Activated naive CD8-positive, alpha-beta T cell treated with anti-CD3 and anti-CD28 coated beads, Interleukin-2, amount 10 ng/mL, durations not matched to agents 7 days and 5 days (primary cell): ENCODE measurements at places on chromosomes 3 and 15. TPM values are rescaled to one million over a fixed set of nuclear protein-coding genes. Genes with fewer than 3 reads are reported as not detected.

Gene GOLGA8O
- total RNA-seq: 16.6 TPM

- DNase-seq: no peak
- peaks cover 76% of the 10 kb centered on the region for H3K36me3 ChIP-seq
- H3K4me1 ChIP-seq: peaks cover 5% of the 10 kb centered on the region
- no peak overlapping the region for H3K27ac ChIP-seq
- H3K27me3 ChIP-seq: no peaks in the 10 kb centered on the region
These were observed 40.2 kb downstream of the SUCLG2 start for GRCh38 chr3:67614195-67614594.

DNA sequence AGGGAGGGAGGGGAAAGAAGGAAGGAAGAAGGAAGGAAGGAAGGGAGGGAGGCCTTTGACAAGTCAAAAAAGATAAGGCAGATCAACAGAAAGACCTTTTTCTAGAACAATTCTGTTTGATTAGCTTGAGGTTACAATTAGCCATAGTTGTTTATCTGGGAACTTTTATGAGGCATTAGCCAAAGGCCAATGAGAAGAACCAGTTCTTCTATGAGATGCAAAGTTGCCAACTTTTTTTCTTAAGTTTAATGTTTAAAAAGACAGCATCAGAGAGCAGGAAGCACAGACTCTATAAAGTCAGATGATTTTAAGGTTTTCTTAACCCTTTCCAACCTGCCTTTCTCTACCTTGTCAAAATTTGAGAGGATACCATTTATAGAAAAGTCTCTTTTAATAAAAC is 301.3 kb upstream of the NR2F2 start:
- H3K27me3 ChIP-seq: peaks cover 22% of the 10 kb centered on the region
- no peak overlapping the region for H3K27ac ChIP-seq
- no peaks in the 10 kb centered on the region for H3K36me3 ChIP-seq
- no peak for DNase-seq
- H3K4me1 ChIP-seq: no peaks in the 10 kb centered on the region
- no peak overlapping the region for H3K4me3 ChIP-seq

GRCh38 chr3:6551165-6551564 is 309.8 kb upstream of the GRM7 start:
- no peaks in the 10 kb centered on the region for H3K4me1 ChIP-seq
- no peak overlapping the region for H3K27ac ChIP-seq
- H3K27me3 ChIP-seq: no peaks in the 10 kb centered on the region

- no peak overlapping the region for H3K4me3 ChIP-seq
- H3K27ac ChIP-seq: no peak overlapping the region
These were observed 17.7 kb upstream of the CGNL1 start for GRCh38 chr15:57358571-57358970.

Gene HOMER2
- total RNA-seq: 6.6 TPM

DNA sequence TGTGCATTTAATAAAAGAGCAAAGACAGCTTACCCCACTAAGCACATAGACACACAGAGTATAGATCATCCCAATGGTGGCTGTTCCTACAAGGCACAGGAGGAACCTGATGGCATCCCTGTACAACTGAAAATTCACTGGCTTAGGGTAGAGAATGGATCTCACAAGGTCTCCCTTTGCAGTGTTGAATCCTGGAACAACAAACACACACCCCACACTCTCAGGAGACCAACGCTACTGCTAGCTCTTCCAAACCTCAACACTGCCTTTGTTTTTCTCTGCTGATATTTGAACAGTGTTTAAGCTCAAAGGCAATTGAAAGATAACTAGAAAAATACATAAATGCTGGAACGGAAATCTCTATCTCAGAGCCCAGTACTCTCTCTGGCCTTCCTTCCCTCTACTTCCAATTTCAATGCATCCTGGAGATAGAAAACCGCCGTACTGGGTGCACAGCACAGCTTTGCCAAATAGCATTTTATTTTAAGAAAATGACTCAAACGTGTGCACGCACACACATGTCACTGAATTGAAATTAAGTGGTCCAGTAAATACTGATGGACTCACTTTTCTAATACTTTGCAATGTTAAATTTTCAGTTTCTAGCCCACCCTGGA is 87.5 kb upstream of the ATP13A5 start:
- H3K36me3 ChIP-seq: no peaks in the 10 kb centered on the region
- H3K4me3 ChIP-seq: no peak overlapping the region
- DNase-seq: no peak
- no peaks in the 10 kb centered on the region for H3K27me3 ChIP-seq
- H3K4me1 ChIP-seq: peaks cover 2% of the 10 kb centered on the region
- H3K27ac ChIP-seq: no peak overlapping the region

Gene HAUS2
- 28.7 TPM for total RNA-seq

DNA sequence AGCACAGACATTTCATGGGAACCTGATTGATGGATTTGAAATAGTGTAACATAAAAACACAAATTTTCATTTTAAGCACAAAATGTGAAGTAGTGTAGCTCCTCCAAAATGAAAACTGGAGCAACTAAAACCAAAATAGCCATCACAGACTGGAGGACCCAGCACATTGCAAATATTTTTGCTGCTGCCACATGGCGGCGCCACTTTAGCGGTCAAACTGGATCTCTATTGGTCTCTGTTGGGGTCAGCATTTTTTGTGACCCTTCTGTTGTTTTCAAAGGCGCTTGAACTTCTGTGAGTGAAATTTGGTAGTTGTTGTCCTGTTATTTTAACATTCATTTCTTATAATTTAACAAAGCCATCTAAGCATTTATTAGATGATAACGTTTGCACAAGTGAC is 259.9 kb downstream of the IL20RB start:
- no peaks in the 10 kb centered on the region for H3K4me1 ChIP-seq
- H3K36me3 ChIP-seq: no peaks in the 10 kb centered on the region
- no peak overlapping the region for H3K27ac ChIP-seq
- no peaks in the 10 kb centered on the region for H3K27me3 ChIP-seq
- DNase-seq: no peak
- H3K4me3 ChIP-seq: no peak overlapping the region

DNA sequence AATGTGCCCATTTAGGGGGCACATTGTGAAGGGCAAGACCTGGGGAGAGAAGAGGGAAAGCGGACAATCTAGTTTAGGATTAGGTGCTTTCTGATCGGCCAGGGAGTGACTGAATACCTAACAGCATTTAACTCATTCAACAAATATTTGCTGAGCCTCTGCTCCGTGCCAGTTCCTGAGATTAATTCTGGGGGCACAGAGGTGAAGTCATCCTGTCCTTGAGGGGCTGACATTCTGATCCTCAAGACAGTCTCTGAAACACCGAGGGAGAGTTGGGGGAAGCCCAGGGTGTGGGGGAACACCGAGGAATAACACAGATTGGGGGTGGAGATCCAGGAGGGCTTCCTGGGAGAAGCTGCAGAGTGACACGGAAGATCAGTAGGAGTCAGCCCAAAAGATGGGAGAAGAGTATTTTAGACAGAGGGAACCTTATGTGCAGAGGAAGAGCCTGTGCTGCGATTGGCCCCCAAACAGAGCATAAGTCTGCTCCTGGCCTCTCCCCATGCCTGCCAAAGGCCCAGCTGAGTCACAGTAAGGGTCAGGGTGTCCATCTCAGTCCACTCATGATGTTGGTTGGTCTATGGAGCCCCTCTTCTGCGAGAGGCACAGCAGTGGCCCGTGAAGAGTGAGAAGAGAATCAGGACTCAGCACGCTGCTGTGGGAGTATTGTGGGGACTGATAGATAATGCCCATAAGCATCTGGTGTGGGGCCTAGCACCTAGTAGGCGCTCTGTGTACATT is 60.2 kb downstream of the AMOTL2 start:
- H3K27me3 ChIP-seq: peaks cover 56% of the 10 kb centered on the region
- no peak overlapping the region for H3K4me3 ChIP-seq
- peaks cover 1% of the 10 kb centered on the region for H3K4me1 ChIP-seq
- H3K36me3 ChIP-seq: no peaks in the 10 kb centered on the region
- H3K27ac ChIP-seq: no peak overlapping the region

DNA sequence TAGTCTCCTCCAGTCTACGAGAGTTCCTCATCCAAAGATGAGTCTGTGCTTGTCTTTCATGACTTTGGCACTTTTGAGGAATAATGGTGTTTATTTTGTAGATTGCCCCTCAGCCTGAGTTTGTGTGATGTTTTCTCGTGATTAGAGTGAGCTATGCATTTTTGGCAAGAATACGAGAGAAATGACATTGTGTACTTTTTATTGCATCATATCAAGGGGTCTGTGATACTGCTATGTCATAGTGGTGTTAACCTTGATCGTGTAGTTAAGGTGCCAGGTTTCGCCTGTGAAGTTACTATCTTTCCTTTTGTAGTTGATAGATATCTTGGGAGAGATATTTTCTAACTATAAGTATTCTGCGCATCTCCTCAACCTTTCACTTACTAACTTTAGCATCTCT is 18.9 kb downstream of the RSRC1 start:
- no peak overlapping the region for H3K27ac ChIP-seq
- no peaks in the 10 kb centered on the region for H3K27me3 ChIP-seq
- peaks cover 66% of the 10 kb centered on the region for H3K36me3 ChIP-seq
- H3K4me3 ChIP-seq: no peak overlapping the region
- peaks cover 9% of the 10 kb centered on the region for H3K4me1 ChIP-seq

GRCh38 chr3:172716476-172716875 is 5.6 kb upstream of the NCEH1 start:
- no peaks in the 10 kb centered on the region for H3K36me3 ChIP-seq
- H3K4me1 ChIP-seq: no peaks in the 10 kb centered on the region
- H3K4me3 ChIP-seq: no peak overlapping the region
- no peak for DNase-seq

Gene OIP5
- 17.1 TPM for total RNA-seq

Gene ZNF860
- not detected for total RNA-seq

Gene ZPLD1
- total RNA-seq: not detected

Gene U2SURP
- 147 TPM for total RNA-seq

Gene XCR1
- not detected for total RNA-seq

DNA sequence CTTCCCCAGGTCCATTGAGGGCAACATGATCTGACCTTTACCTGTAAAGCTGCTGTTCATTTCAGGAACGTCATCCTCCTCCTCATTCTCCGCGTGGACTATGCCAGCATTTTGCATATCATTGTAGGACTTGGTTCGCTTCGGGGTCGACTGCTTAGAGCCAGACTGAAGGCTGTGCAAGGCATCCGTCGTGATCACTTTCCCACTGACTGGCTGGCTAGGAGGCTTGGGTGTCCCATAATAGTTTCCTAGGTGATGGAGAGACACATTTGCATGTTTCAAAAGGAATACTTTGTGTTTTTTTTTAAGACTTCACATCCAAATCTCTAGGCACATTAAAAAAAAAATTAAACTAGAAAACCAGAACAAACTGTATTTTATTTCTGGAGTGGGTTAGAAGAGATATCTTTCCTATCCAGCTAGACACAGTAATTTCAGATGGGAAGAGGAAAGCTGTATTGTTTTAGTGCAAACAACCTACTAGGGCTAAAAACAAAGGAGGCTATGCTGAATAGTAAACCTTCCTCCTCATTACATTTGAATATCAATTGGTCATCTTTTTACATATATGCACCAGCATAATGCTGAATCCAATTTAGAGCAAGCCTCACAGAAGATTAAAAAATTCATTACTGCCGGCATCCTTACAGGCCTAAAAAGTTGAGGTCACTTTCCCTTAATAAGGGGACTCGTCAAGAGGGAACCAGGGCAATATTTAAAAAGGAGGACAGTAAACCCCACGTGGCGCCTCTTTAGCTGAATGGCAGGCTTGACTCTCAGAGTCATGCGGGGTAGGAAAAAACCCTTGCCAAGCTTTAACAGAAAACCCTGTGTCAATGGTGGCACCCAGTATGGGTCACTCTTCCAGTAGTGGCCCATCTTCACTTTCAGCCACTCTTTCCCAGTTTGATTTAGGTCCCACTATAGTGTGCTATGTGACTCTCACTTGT is 559.9 kb downstream of the MAGI1 start:
- no peaks in the 10 kb centered on the region for H3K27me3 ChIP-seq
- no peak overlapping the region for H3K27ac ChIP-seq
- H3K36me3 ChIP-seq: no peaks in the 10 kb centered on the region

GRCh38 chr15:91258415-91258759 is 158.3 kb downstream of the SV2B start:
- no peak overlapping the region for H3K4me3 ChIP-seq
- H3K27ac ChIP-seq: no peak overlapping the region
- peaks cover 22% of the 10 kb centered on the region for H3K27me3 ChIP-seq
- DNase-seq: peak; percentile 33
